ENCODE measurements at places on chromosomes 11 and 22.

DNA sequence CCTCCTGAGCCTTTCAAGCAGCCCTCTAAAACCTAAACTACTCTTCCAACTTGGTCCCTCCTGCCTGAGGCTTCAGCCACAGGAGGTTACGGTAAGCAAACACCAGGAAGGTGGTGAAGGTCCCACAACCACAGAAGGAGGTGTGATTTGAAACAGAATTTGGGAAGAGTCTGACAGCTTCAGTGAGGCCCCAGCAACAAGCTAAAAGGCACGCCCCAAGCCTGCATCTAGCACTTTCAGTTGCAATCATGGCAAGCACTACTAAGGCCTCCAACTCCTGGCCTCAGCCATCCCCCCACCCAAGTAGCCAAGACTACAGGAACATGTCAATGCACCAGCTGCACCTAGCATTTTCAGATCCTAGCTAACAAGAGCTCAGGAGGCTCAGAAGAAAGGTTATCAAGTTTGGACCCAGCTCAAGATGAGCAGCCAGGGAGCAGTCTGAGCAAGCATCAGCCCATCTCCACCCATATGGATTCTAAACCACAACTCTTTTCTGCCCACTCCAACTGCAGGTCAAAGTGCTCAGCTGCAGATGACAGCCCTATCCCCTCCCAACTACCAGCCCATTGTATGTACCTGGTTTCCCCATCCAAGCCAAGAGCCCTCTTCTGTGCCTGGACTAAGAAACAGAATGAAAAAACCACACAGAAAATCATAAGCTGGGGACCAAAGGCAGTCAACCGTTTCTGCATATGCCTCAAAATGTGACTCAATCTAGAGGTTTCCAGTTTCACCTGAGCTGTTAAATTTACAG lies 10.4 kb upstream of the AHNAK start:
- no peak for DNase-seq

DNA sequence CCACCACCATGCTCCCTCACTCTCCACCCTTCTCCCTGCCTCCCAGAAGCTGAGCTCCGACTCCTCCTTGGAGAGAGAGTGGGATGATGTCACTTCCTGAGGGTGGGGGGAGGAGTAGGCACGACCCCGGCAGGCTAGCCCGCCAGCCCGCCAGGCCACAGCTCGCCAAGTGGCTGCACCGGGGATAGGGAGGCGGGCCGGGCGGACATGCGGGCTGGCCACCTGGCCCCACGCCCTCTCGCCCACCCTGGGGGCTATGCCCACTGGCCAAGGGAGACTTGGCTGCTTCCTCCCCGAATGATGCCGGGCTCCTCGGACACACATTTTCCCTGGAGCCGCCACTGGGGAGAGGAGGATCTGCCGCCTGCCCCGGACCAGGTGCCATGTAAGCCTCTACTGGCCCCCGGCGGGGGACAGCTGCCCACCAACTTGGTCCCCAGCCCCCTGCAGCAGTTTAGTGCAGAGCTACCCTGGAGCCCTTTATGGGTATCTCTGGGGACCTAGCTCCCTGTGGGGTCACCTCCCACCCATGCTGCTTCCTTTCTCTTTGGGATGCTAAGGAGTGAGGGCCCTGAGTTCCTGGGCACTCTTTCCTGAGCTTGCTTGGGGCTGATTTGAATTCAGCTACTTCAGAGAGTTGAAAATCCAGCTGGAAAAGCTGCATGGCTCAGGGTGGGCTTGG lies 33.7 kb upstream of the MYRF start:
- DNase-seq = no peak

- no peak for DNase-seq
These were observed 13.1 kb upstream of the MS4A10 start for GRCh38 chr11:60771879-60772525.

- DNase-seq = peak; percentile 64
These were observed 546 bp downstream of the DRAP1 start for GRCh38 chr11:65919573-65920371.

GRCh38 chr22:50190182-50190940 lies 4.6 kb downstream of the TRABD start:
- DNase-seq = peak; percentile 70

DNA sequence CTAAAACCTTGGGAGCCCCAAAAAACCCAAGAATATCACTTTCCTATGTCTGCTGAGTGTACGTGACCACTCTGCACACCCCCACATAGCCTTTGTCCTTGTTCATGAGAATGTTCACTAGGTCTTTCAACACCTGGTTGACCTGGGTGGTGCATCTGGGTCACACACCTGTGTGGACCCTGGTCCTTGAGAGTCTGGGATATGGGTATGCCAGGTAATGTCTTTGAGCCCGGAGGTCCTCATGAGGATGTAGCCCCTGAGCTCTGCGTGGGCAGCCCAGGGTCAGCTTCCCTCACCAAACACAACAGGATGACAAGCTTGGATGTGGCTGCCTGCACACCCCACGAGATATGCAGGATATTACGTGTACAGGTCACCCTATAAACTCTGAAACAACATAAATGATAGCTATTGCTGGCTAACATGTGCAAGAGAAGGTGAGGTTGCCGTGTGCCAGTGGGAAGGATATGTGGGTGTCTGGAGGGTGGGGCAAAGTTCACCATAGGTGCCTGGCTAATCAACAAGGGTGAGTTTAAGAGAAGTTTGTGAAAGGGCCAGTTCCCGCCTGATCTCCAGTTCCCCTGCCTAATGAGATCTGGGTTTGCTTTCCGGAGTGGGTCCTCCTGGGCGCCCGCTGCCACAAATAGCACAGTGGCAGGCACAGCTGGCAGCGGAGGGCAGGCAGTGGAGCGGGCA lies 1.4 kb upstream of the PPARA start:
- DNase-seq = no peak

GRCh38 chr22:25892678-25893077 lies 150.7 kb downstream of the MYO18B start:
- no peak for DNase-seq

DNA sequence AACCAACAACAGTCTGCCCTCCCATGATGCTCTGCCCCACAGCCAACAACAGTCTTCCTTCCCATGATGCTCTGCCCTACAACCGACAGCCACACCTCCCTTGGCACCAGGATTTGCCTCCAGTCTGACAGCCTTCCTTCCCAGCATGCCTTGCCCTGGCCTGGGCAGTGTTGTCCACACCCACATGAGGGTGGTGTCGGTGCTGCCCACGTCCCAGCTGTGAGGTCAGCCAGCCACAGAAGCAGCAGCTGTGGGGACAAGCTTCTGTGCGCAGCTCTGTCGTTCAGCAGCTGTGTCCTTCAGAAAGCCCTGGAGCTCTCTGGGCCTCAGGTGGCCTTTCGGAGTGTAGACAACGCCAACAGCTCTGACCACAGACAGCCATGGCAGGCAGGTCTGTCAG lies 1378.9 kb downstream of the BRD1 start:
- DNase-seq = no peak

DNA sequence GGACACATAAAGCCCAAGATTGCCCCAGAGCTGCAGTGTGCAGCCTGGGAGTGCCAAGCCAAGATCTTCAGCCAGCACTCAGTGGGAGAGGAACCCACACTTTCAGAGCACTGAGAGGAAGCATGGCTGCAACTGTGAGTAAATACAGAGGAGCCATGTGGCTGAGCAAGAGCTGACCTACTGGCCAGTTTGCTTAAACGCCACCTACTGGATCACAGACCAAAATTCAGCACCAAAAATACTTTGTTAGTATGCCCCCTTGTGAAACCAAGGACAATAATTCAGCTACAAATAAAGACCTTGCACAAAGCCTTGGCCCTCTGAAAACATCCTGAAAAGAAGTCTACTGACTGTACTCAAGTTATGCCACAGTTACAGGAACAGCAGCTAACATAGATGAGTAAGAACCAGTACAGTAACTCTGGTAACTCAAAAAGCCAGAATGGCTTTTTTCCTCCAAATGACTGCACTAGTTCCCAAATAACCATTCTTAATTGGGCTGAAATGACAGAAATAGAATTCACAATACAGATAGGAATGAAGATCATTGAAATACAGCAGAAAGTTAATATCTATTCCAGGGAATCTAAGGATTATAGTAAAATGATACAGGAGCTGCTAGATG lies 10.1 kb upstream of the OR4A15 start:
- DNase-seq = no peak

GRCh38 chr11:122405547-122406341 lies 249.8 kb upstream of the UBASH3B start:
- no peak for DNase-seq

- no peak for DNase-seq
These were observed 42.9 kb downstream of the MICAL3 start for GRCh38 chr22:17981497-17981896.

- no peak for DNase-seq
These were observed 122.9 kb downstream of the MAML2 start for GRCh38 chr11:96219981-96220623.

DNA sequence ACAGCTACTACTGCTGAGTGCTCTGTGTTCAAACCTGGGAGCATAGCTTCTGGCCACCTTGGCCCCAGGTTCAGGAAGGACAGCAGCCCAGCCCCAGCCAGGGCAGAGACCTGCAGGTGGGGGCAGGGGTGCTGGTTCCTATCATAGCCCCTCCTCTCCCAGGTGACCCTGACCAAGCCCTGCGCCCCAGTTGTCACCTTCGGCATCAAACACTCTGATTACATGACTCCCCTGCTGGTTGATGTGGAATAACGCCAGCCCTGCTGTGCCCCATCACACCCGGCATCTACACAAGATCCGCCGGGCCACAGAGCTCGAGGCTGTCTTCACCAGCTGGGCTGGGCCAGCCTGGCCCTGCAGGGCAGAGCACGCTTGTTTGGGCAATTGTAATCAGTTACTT lies 6.9 kb downstream of the SCGB1C1 start:
- DNase-seq = no peak

GRCh38 chr11:33959855-33960400 lies 68.1 kb upstream of the LMO2 start:
- DNase-seq = no peak

DNA sequence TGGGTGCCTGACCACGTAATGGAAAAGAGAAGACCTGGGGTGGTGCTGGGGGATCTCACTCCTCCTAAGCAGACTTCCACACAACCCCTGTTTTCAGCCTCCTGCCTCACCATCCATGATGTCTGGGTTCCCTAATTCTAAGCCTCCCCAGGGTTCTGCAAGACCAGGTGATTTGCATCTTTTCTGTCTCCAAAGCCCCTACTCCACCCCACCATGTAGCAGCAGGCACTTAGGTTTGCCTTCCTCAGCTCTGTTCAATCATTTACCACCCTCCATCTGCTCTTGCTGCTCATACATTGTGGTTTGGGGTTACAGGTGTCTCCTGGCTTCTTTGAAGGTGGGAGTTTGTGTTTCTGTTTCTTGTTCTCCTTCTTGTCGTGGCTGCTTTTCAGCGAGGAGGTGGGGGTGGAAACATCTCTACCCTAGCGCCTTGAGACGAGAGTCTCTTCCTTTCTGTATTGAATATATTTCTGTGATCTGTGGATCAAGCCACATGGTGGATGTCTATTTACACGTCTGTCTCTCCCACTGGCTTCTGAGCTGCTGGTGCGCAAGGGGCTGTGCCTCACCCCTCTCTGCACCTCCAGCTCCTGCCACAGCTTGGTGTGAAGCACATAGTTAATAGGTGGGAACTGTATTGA lies 6.6 kb upstream of the SSTR3 start:
- peak; percentile 72 for DNase-seq

DNA sequence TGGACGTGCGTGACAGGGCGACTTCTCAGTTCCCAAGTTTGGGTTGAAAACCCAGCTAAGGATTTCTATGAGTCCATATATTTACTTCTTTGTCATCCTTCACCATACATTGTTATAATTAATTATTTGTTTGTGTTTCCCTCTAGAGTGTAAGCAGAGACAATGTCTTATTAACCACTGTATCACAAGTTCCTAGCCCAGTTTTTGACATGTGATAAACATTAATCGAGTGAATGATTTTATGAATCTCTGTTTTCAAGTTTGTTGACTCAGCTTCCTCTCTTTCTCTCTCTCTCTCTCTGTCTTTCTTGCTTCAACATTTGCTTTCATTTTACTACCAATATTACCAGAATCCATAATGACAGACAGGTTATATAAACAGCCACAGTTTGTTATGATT lies 1259.6 kb upstream of the TENM4 start:
- no peak for DNase-seq

DNA sequence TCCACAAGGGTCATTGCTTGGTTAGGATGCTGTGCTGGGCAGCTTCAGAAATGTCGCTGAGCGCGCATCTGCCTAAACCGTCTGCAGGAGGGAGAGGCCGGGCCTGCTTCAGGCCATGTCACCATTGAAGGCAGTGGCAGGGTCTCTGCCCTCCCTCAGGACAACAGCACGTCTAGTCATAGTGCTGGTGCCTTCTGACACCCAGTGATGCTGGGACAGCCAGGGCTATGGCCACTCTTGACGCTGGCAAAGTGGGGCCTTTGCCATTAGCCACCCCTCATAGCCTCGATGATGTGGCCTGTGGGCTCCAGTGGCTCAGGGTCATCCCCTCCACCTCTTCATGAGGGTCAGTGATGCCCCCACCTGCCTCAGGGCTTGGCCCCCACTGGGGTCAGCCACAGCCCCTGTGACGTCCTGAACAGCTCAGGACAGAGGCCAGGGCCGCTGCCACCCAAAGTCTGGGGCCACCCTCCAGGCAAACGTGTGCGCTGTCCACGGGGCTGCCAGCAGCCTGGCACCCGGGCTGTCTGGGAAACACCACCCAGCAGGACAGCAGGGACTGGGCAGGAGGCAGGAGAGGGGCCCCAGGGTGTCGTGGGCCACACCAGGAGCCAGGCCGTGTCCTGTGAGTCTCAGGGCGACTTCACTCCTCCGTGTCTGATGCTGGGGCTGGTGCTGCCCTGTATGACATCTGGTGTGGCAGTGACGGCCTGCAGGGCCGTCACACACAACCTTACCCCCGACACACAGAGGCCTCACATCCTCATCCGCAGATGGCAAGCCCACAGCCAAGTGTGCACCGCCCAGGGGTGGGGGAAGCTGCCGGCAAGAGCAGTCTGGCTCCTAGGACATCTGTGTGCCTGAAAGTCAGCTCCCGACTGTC lies 42.5 kb downstream of the CERK start:
- DNase-seq = no peak

- DNase-seq = peak; percentile 41
These were observed 21.7 kb downstream of the SLC43A1 start for GRCh38 chr11:57493507-57494503.

GRCh38 chr11:65810046-65810868 lies 23.4 kb downstream of the OVOL1 start:
- DNase-seq = no peak

- DNase-seq = peak; percentile 36
These were observed 683 bp downstream of the PLA2G6 start for GRCh38 chr22:38180841-38181452.

GRCh38 chr11:3007404-3008010 lies 15.4 kb upstream of the NAP1L4 start:
- DNase-seq = no peak

DNA sequence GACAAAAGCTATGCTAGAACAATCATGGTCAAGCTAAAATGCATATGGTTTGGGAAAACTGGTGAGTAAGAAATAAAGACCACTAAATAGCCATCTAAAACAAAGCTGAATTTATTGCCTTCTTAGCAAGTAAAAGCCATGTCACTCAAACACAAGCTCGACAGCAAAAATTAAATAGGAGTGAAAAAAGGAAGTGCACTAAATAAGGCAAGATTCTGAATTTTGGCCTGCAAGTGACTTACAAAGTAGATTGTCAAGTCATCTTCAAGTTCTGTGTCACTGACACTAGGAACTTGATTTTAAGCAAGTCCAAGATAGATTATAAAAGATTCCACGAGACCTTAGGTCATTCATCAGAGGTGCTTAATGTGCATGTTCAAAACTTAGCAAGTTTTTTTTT lies 27.4 kb downstream of the TUG1 start:
- DNase-seq = no peak

GRCh38 chr22:44460287-44460686 lies 37.7 kb downstream of the RTL6 start:
- DNase-seq = no peak

GRCh38 chr11:108697872-108698473 lies 33.1 kb downstream of the DDX10 start:
- no peak for DNase-seq

Measured in T-helper 22 cell (primary cell).